ENCODE measurements at places on chromosomes 5 and 9.

- DNase-seq = no peak
Observed at GRCh38 chr9:126406075-126406667, 79.5 kb downstream of the MVB12B start.

DNA sequence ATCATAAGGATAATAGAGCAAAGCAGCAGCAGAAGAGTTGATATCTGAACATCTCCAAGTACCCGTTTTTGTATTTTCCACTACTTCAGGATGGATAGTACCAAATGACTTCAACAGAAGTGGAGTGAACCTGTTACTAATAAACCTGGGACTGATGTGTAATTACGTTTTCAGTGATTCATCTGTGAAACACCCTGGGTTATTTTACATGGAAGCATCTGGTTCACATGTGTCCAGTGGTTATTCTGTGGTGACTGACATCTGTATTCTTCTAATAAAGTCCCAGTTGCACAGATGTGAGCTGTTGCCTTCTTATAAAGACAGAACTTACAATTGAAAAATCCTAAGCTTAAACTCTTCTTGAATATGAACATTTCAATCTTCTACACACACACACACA is 139.7 kb upstream of the VCAN start:
- no peak for DNase-seq

- DNase-seq = no peak
Observed at GRCh38 chr5:87432460-87432859, 19.7 kb upstream of the CCNH start.

GRCh38 chr9:110755179-110755578 is 86.6 kb downstream of the MUSK start:
- no peak for DNase-seq

GRCh38 chr5:42285230-42285629 is 138.0 kb upstream of the GHR start:
- peak; percentile 5 for DNase-seq

Data from putamen (tissue), 1 donor.